CD14-positive monocyte (primary cell): ENCODE measurements at places on chromosomes 4 and X. TPM values are rescaled to one million over a fixed set of nuclear protein-coding genes. Genes with fewer than 3 reads are reported as not detected.

- no peaks in the 10 kb centered on the region for H3K36me3 ChIP-seq
- no peak for DNase-seq
- no peak overlapping the region for H3K4me3 ChIP-seq
- peaks cover 15% of the 10 kb centered on the region for H3K4me1 ChIP-seq
- H3K27ac ChIP-seq: no peak overlapping the region
These were observed 111.4 kb downstream of the TMEM164 start for GRCh38 chrX:110114260-110114776.

SPATA4 gene
- not detected in 2 replicates for polyA plus RNA-seq

DNA sequence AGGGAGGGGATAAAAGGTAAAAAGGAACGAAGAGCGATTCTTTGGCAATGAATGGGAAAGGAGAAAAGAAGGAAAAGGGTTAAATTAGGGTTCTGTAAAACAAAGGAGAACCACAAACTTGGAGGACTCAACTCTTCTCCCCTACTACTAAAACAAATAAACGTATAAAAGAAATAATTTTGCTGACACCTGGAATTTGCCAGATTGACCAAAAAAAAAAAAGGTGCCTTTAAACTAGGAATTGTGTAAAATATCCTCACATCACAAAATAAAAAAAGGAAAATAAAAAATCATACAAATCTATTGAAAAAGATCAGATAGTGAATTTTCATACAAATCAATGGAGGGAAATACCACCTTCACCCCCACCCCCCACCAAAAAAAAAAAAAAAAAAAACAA lies 129.3 kb downstream of the BMPR1B start:
- H3K36me3 ChIP-seq: no peaks in the 10 kb centered on the region
- no peak for DNase-seq
- H3K27me3 ChIP-seq: no peaks in the 10 kb centered on the region
- H3K4me3 ChIP-seq: no peak overlapping the region
- H3K4me1 ChIP-seq: no peaks in the 10 kb centered on the region
- no peak overlapping the region for H3K27ac ChIP-seq

- DNase-seq: peak; percentile 4
- no peak overlapping the region for H3K4me3 ChIP-seq
- no peak overlapping the region for H3K27ac ChIP-seq
- H3K27me3 ChIP-seq: no peaks in the 10 kb centered on the region
- H3K4me1 ChIP-seq: no peaks in the 10 kb centered on the region
These were observed 69.2 kb downstream of the PHKA1 start for GRCh38 chrX:72644946-72645345.

GRCh38 chr4:143396695-143397094 lies 60.0 kb downstream of the GAB1 start:
- no peaks in the 10 kb centered on the region for H3K36me3 ChIP-seq
- no peak for DNase-seq
- H3K4me3 ChIP-seq: no peak overlapping the region

ADRA2C gene
- polyA plus RNA-seq: not detected

- no peak for DNase-seq
- H3K27me3 ChIP-seq: no peaks in the 10 kb centered on the region
- no peaks in the 10 kb centered on the region for H3K36me3 ChIP-seq
- H3K4me1 ChIP-seq: peaks cover 15% of the 10 kb centered on the region
- no peak overlapping the region for H3K27ac ChIP-seq
- no peak overlapping the region for H3K4me3 ChIP-seq
These were observed 148.4 kb upstream of the SPRY1 start for GRCh38 chr4:123248085-123248659.

DNA sequence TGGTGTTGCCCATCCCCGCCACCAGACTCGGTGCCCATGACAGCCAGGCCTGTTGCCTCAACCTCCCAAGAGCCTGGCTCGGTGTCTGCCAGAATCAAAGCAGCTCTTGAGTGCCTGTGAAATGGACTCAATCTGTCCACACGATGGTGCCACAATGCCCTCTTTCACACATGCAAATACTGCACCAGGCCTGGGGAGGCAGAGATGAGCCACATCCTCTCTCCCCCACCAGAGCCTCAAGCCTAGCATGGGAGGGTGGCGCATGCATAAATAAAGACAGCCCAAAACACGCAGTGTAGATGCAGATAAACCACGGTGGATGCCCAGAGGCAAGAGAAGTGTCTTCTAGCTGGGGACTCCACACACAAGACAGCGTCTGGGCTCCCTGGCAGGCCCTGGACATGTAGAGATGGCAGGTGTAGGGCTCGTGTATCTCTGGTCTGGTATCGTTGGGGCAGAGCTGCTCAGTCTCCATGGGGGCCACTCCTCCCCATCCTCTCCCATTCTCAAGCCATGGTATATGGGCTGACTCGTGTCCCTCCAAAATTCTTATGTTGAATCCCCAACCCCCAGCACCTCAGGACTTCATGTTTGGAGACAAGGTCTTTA lies 65.6 kb downstream of the JAKMIP1 start:
- H3K4me1 ChIP-seq: no peaks in the 10 kb centered on the region
- H3K27me3 ChIP-seq: no peaks in the 10 kb centered on the region
- H3K36me3 ChIP-seq: no peaks in the 10 kb centered on the region
- H3K4me3 ChIP-seq: no peak overlapping the region
- DNase-seq: no peak

- H3K4me1 ChIP-seq: no peaks in the 10 kb centered on the region
- H3K27ac ChIP-seq: no peak overlapping the region
- H3K27me3 ChIP-seq: no peaks in the 10 kb centered on the region
- DNase-seq: no peak
These were observed 27.5 kb downstream of the GPR143 start for GRCh38 chrX:9738151-9738550.

DNA sequence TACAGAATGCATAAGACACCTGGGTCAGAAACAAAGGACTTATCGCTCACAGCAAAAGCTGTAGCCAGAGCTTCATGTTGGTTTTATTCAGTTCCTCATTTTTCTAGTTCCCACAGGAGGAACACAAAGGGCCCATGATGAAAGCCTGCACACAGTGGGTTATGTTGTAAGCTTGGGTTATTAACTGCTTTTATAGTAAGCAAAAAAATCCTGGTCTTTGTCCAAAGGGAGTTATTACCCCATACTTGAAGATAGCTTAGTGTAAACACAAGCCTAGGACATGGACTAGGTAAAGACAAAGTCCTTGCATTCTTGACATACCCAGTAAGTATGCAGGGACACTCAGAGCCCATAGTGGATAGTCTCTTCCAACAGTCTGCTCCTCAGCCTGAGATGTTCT lies 11.7 kb downstream of the BBS12 start:
- H3K27ac ChIP-seq: no peak overlapping the region
- H3K27me3 ChIP-seq: no peaks in the 10 kb centered on the region
- no peaks in the 10 kb centered on the region for H3K36me3 ChIP-seq
- H3K4me1 ChIP-seq: peaks cover 48% of the 10 kb centered on the region

THOC2 gene
- 11.2 and 44.7 TPM in 2 replicates for polyA plus RNA-seq

DNA sequence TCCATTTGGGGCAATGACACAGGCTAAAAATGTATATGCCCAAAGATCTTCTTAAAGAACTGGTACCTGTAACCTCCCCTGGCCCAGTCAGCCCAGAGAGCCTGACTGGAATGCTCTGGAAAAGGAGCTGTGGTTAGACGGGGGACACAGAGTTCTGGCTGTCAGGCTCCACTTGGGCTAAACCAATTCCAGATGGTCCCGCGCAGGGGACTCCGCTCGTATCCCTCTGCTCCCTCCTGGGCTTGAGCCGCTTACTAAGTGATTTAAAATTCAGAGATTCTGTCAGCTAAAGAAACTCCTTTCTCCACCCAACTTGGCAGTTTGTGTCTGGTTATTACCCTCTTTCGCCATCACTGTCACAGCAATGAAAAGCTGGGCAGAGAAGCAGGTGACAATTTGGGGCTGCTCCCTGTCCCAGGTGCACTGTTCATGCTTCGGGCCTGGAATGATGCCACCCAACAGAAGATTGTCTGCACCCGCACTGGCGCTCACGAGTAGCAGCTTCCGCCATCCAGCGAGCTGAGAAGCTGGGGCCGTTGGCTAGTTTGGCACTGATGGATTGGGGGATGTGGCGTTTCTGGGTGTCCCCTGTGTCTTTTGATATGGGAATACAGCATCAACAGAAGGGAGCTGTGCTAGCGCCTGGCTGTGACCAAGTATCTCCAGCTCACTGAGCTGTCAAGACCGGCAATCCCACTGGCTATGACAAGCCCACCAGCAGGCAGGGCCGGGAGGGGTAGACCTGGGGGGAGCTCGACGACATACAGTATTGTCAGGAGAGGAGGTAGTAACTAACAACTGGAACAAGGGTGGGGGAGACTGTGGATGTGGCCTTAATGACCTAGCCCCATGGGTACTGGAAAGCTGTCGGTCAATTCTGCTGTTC lies 6.7 kb upstream of the IRAK1 start:
- peaks cover 2% of the 10 kb centered on the region for H3K27me3 ChIP-seq
- DNase-seq: no peak

GRCh38 chrX:110245011-110245410 lies 72.9 kb downstream of the AMMECR1 start:
- no peaks in the 10 kb centered on the region for H3K36me3 ChIP-seq
- H3K27me3 ChIP-seq: no peaks in the 10 kb centered on the region
- H3K27ac ChIP-seq: no peak overlapping the region

- H3K27me3 ChIP-seq: no peaks in the 10 kb centered on the region
- no peaks in the 10 kb centered on the region for H3K36me3 ChIP-seq
These were observed 346.3 kb downstream of the TECRL start for GRCh38 chr4:64062991-64063390.

BMPR1B gene
- not detected for polyA plus RNA-seq

- H3K36me3 ChIP-seq: peaks cover 3% of the 10 kb centered on the region
- peak within 1 kb of the TSS; percentile 71 for H3K4me3 ChIP-seq
- peak; percentile 53 for DNase-seq
These were observed at the start of gene TLR8 for GRCh38 chrX:12906046-12906761. Gene TLR8 (plus strand): TSS chrX:12906620. CDS start chrX:12906707, 87 bp downstream.

CPZ gene
- polyA plus RNA-seq: not detected

CISD2 gene
- 30.2 TPM for polyA plus RNA-seq

DNA sequence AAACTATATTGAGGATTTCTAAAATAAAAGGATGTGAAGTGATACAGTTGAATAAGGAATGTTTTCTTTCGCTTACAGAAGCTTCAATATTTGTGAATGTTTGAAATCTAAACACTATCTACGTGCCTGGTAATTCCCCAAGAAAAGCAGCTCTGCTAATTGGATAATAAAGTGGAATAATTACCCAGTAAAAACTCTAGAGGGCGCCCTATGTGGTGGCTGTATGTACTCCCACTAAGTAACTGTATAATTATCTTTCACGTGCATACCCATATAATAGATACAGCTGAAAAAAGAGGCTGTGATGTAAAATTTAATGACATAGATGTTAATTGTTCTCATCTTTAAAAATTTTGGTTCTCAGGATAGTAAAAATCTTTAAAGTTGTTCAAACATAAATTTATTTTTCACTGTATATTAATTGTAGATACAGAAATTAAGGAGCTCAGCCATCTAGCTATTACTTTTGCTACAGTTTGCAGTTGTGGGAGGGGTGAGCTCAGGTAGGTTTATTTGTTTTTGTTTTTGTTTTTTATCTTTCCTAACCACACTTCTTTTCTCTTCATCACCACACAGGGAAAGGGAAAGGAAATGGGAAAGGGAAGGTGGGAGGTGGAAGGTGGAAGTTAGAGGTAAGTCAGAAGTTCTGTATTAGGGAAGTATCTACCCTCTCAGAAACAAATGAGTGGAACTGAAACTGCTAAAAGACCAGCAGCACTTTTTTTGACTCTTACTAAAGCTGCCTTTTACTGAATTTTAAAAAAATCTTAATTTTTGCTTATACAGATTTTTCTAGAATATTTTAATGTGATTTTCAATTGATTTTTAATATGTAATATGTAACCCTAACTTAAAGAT lies 151.7 kb upstream of the RPS6KA6 start:
- no peaks in the 10 kb centered on the region for H3K36me3 ChIP-seq
- H3K4me1 ChIP-seq: no peaks in the 10 kb centered on the region
- DNase-seq: peak; percentile 39
- H3K27ac ChIP-seq: peak overlapping the region; percentile 2
- H3K4me3 ChIP-seq: no peak overlapping the region

DNA sequence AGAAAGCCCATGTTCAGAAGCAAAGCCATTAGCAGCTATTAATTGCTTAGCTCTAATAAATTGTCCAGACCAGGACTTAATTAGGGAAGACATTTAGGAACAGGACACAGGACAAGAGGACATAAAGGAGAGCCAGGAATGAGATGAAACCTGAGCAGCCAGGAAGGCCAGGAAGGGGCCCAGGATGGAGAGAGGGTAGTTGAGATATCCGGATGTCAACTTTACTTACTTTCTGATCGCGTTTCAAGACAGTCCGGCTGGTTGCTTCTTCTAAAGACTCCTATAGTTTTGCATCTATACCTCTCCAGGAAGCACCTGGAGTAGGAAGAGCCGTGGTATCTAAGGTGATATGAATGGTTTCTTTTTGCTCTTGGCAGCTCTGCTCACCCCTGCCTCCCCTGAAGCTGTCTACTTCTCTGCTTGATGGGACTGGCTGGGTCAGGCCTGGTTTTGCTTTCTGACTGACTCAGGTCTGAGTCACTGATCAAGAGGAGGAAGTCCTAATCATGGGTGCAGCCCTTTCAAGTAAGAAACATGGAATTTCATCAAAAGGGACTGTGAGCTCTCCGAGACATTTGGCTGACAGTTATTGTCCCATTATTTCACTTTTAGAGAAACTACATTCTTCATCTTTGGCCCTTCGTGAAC lies 733.3 kb downstream of the RPA4 start:
- H3K4me1 ChIP-seq: no peaks in the 10 kb centered on the region
- H3K36me3 ChIP-seq: no peaks in the 10 kb centered on the region
- peak; percentile 44 for DNase-seq
- H3K4me3 ChIP-seq: no peak overlapping the region
- H3K27me3 ChIP-seq: no peaks in the 10 kb centered on the region

HSFX3 gene
- not detected for polyA plus RNA-seq

DNA sequence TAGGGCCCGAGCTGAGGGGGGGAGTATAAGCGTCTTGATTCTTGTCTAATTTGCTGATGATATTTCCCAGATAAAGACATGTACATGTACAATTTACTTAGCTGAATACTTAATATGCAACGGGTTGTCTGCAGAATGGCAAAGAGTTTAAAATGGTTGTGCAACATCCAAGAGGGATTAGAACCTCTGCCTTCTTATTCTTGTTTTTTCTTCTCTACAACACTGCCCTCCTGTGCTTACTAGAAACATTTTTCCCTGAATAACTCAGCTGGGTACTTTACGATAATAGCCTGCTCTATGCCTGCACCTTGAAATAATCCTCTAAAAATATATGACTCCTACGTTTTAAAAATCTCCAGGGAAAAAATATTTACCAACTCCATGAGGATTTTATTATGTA lies 41.8 kb downstream of the INTS12 start:
- no peaks in the 10 kb centered on the region for H3K4me1 ChIP-seq
- no peak overlapping the region for H3K27ac ChIP-seq
- DNase-seq: no peak
- H3K27me3 ChIP-seq: no peaks in the 10 kb centered on the region
- no peak overlapping the region for H3K4me3 ChIP-seq
